NCI-H1105 (cell line): ENCODE measurements at places on chromosomes 11 and 22.

- no peak for DNase-seq
Measured at GRCh38 chr11:32121012-32121411, 30.1 kb downstream of the RCN1 start.

DNA sequence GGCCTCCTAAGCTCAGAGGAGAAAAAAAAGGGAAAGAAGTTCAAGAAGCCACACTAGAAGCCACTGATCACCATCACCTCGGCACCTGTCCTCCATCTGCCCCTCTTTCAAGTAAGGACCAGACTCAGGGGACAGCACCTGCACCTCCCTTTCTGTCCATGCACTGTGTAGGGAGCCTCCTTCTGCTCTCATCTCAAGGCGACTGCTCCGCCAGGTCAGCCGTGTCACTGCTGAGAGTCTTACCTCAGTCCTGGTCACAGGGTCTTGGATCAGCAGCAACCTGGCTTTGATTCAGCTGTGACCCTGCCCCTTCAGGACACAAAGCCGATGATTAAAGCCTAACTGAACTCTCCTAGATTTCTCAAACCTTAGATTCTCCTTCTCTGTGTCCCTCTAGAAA lies 101.5 kb downstream of the ZNF280B start:
- no peak for DNase-seq

DNA sequence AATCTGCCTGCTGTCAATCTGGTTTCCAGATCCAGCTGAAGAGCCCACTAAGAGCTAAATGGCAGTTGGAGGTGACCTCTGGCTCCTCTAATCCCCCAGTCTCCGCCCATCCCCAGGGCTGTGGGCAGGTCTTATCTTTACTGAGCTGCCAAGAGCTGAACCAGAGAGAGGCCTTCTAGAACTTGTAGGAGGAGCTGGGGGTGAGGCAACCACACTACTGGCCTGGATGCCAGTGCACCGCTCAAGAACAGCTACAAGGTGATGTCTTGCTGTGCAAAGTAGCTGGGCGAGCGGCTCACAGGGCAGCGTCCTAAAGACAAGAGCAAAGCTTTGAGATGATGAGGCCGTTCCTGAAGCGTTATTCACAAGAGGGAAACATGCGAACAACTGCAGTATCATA lies 374.6 kb downstream of the CTTN start:
- no peak for DNase-seq

DNA sequence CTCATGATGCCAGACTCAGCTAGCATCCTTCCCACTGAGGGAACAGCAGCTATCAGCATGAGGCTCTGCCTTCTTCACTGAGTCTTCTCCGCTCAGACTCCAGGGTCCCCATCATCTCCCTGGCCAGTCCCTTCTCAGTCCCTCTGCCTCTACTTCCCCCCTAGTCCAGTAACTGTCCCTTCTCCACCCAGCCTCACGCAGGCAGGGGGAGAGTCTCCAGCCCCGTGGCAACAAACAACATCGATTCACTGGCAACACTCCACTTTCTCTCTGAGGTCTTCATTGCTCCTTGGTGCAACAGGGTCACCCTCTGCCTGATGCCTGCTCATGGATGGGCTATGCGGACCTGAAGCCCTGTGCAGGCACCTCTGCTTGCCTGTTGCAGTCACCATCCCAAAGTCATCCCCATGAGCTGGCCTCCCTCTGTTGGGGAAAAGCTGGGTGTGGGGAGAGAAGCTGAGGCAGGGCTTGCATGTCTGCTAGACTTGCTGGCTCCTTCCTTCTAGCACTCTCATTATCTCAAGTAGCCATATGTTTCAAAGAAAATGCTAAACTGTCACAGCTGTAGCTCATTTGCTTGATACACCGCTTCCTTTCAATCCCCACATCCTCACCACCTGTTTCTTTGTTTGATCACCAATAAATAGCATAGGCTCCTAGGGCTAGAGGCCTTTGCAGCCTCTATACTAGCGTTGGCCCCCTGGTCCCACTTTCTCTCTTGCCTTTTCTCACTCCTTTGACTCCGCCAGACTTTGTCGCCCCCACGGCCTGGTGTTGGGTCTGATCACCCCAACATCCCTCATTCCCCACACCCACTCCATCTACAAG lies 4.3 kb upstream of the BCR start:
- DNase-seq = no peak

DNA sequence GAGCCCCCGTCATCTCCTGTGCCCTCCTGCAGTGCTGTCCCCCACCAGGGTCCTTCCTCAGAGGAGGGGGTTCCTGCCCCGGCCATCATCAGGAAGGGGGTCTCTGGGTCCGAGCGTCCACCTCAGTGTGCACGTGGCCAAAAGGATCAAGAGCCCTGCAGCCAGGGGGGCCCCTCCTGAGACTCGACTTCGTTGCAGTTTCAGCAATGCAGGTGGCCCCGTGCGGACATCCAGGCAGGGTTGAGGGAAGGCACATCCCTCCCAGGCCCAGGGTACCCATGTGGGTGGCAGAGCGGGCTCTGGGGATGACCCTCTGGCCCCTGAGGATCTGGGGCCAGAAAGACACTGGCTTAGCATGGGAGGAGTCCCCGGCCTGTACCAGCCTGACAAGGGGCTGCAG lies 41.3 kb downstream of the LRP5 start:
- no peak for DNase-seq

DNA sequence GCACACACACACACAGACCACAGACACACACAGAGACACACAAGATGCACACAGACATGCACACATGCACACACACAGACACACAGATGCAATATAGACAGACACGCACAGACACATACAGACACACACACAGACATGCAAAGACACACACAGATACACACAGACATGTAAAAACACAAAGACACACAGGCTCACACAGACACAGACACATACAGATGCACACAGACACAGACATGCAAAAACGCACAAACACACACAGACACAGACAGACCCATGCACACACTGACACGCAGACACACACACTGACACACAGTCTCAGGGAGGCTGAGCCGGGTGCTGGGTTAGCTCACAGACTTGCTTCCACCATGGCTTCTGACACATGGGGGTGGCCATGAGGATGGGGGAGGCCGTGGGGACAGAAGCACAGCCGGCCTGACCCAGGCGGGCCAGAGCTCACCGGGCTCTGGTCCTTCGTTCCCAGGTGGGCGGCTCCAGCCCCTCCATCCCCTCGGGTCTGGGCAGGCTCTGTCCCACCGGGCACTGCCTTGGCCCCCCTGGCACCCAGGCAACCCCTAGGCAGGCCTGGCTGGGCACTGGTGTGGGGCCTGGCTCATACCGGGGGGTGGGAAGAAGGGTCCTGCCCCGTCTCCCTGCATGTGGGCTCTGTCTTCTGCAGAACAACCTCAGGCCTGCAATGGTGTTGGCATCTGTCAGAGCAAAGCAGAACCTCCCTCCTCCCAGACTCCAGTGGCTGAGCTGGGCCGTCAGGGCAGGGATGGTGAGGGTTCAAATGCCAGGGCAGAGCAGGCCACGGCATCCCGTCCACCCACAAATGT lies 1489.5 kb downstream of the BRD1 start:
- DNase-seq = no peak

- DNase-seq = peak; percentile 36
Measured at GRCh38 chr11:87878373-87878825, 296.8 kb downstream of the RAB38 start.
